Muscle of arm (tissue), 14 donors: ENCODE measurements at places on chromosomes 16 and 17. TPM values are rescaled to one million over a fixed set of nuclear protein-coding genes. Genes with fewer than 3 reads are reported as not detected.

The EVPLL gene
- polyA plus RNA-seq = not detected

The CES1 gene
- 0.75 TPM for polyA plus RNA-seq

The CCL5 gene
- polyA plus RNA-seq = 1.6 TPM

The GAST gene
- not detected for polyA plus RNA-seq

The LRRC46 gene
- polyA plus RNA-seq = 1.1 TPM
